ENCODE measurements at places on chromosomes 5 and 9. TPM values are rescaled to one million over a fixed set of nuclear protein-coding genes. Genes with fewer than 3 reads are reported as not detected.
A peak's percentile ranks its signal among the peaks of the same experiment; 100 is the strongest.

DNA sequence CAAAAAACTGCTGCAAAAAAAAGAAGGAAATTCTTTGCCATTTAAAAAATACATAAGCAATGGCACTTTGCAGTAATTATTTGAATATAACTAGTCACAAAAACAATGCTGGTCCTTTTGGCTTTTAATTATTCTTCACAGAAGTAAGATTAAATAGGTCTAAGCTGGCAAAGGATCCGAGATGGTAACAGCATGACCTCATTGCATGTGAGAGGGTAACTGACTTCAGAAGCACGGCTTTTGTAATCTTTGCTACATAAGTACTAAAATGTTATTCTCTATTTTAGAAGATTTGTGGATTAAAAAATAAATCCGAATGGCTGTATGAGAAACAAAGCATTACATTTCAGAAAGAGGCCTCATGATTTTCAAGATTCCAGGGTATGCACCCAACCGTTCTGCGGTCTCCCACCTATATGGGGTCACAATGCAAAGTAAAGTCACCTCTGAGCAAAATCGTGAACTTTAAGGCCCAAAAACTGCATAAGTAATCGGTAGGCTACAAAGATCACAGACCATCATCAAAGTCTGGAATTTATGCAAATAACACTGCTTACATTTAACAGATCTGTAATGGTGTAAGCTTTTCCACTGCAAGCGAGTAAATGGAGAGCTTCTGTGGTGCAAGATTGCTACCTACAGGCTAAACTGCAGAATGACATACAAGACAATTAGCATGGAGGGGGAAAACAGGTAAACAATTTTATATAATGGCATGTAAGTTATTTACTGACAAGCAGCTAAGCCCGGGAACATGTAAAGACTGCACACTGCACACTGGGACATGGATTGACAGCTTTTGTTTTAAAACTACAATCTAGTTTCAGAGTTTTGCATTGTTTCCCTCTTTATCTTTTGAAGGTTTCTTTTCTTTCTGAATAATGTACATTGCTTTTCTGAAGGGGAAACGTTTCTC is 231.6 kb downstream of the SLF1 start:
- DNase-seq, result peak; percentile 67

- peak; percentile 74 for DNase-seq
Observed at GRCh38 chr5:317086-317811, 4.3 kb upstream of the AHRR start.

- DNase-seq, result peak; percentile 69
Observed at GRCh38 chr5:89036704-89037489, 153.9 kb upstream of the MEF2C start.

GRCh38 chr9:127163409-127163808 is 41.0 kb upstream of the ANGPTL2 start:
- peak; percentile 70 for DNase-seq

DNA sequence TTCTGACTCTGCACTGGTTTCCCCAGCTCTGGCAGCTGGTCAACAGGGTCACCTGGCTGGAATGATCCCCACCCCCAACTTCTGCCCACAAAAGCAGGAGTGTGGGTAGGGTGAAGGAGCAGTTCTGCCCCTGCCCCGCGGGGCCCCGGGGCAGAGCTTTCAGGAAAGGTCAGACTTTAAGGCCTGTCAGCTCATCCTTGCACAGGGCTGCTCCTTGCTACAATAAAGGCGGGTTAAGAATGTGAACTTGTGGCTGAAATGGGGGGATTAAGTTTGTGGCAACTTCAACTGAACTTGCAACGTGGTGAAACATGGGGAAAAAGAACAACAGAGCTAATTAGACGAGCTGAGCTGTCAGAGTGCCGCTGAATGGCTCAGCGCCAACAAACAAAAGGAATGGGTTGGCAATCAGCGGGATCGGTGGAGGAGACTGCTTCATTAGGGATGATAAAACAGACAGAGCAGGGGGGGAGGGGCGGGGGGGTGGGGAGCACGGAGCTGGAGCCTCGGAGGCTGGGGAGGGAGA is 50.8 kb downstream of the CRB2 start:
- DNase-seq, result no peak

- no peak for DNase-seq
Observed at GRCh38 chr5:178471711-178472110, 118.5 kb downstream of the COL23A1 start.

- DNase-seq, result no peak
Observed at GRCh38 chr9:4344946-4345345, 45.1 kb upstream of the GLIS3 start.

Gene TAF11L10
- total RNA-seq, result not detected

- DNase-seq, result peak; percentile 68
Observed at GRCh38 chr9:125374443-125375309, 113.0 kb downstream of the GAPVD1 start.

- no peak for DNase-seq
Observed at GRCh38 chr9:131307974-131308373, 18.5 kb downstream of the PLPP7 start.

Gene EXD3
- total RNA-seq, result 10.4 TPM

- DNase-seq, result no peak
Observed at GRCh38 chr5:40738502-40738901, 17.3 kb downstream of the TTC33 start.

Gene EMB
- not detected for total RNA-seq

- no peak for DNase-seq
Observed at GRCh38 chr5:73640861-73641320, 14.9 kb downstream of the ARHGEF28 start.

DNA sequence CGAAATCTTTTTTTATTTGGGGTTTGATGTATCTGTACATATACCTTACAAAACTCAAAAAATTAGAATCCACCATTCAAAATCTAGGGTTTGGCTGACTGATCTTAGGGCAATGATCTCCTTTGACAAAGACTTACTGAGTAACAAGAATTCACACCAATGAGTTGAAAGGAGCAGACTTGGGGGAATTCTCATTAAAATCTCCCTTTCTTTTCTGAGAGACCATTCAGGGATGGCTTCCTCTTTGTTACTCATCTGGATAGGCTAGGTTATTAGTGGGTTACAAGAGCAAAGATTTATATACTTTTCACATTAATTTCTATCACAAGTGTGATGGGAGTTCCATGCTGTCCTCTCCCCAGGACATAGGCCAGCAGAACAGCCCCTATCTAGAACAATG is 661.0 kb downstream of the KCTD16 start:
- no peak for DNase-seq

- no peak for DNase-seq
Observed at GRCh38 chr5:42595597-42595996, 161.0 kb upstream of the CCDC152 start.

GRCh38 chr5:148499452-148499851 is 115.7 kb downstream of the FBXO38 start:
- no peak for DNase-seq

Gene CDKN2B
- 9.2 TPM for total RNA-seq

Gene CTNND2
- total RNA-seq, result not detected

DNA sequence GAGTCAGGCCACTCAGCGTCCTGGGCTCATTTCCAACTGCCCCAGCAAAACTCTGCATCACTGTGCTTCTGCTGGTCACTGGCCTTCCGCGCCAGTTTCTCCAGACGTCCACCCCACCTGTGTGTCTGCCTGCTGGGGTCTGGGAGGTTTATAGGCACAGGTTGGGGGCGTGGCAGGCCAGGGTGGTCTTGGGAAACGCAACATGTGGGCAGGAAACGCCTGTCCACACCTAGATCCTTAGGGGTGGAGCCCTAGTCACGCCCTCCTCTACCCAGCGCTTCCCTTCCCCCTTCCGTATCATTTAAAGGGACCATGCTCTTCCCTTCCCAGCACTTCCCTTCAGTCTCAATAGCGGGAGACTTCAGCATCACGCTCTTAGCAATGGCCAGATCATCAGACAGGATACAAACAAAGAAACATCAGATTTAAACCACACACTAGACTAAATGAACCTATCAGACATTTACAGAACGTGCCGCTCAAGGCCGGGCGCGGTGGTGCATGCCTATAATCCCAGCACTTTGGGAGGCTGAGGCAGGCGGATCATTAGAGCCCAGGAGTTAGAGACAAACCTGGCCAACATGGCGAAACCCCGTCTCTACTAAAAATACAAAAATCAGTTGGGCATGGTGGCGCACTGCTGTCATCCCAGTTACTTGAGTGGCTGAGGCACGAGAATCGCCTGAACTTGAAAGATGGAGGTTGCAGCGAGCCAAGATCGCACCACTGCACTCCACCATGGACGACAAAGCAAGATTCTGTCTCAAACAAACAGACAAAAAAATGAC is 11.8 kb upstream of the BTNL9 start:
- DNase-seq, result no peak

- no peak for DNase-seq
Observed at GRCh38 chr9:128704356-128704670, 2.0 kb downstream of the PKN3 start.

Gene DOCK8
- total RNA-seq, result 0.13 TPM

DNA sequence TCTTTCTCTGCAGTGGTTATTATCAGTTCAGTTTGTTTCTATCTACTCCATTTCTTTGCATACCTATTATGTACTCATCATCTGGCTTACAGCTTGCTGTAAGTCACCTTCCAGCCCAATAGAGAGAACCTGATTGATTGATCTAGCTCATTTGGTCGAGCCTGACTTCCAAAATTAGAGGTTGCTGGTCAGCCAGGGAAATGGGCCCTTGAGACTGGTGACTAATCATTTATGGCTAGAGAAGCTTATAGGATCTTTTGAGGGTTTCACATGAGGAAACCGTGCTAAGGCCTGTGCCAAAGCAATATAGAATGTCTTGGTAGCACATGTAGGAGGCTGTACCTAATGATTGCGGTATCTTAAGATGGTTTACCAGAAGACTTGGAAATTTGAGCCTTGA is 5.8 kb downstream of the SREK1 start:
- no peak for DNase-seq

Gene CATSPER3
- total RNA-seq, result 0.14 TPM

Gene ADGRD2
- total RNA-seq, result not detected

DNA sequence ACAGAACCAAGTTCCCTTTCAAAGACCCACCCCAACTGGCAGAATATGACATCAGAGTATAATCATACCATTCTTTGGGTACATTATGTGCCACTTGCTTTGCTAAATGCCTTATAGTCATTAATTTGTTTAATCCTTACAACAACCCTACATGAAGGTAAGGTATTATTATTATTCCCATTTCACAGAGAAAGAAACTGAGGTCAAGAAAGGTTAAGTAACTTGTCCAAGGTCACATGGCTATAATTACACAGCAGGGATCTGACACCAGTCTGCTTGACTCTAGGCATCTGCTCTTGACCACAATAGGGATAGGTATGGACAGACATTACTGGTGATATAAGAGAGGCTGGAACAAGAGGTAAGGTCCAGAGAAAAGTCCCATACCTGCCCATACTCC is 1.2 kb downstream of the FCHSD1 start:
- DNase-seq, result no peak

GRCh38 chr9:5569409-5569808 is 59.1 kb downstream of the PDCD1LG2 start:
- no peak for DNase-seq

Gene PAEP
- not detected for total RNA-seq

DNA sequence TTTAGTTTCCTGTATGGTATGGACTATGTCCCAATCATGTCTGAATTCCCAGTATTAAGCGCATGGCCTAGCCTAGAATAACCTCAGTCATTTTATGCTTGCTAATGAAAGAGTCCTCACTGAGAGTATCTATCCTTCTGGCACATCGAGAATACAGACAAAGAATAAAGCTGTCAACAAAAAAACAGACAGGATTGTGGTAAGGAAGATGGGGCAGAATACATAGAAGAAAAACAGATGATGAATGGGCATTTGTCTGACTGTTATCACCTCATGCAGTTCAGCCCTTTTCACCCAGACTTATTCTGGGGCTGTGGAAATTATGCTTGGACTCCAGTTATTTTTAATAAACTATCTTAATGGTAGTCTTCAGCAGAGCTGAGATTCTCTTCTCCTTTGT is 363.8 kb upstream of the TNC start:
- no peak for DNase-seq

DNA sequence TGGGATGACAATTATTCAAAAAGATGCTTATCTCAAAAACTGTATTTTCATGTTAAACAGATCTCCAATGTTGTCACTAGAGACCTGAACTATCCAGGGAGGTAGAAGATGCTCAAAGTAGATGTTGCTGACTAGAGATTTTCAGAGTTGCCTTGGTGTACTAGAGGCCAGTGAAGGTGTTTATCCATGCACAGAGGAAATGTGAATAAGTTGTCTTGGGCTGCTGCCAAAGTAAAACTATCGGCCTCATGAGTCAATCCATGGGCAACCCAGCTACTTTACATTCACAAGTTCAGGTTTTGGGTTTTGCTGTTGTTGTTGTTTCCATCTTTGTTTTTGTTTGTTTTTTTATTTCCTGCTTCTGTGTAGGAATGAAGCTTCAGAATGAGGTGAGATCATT is 141.1 kb upstream of the RANBP3L start:
- DNase-seq, result peak; percentile 33

Gene OMD
- not detected for total RNA-seq

Gene NCS1
- total RNA-seq, result 96.5 TPM

Gene FAM221B
- not detected for total RNA-seq

DNA sequence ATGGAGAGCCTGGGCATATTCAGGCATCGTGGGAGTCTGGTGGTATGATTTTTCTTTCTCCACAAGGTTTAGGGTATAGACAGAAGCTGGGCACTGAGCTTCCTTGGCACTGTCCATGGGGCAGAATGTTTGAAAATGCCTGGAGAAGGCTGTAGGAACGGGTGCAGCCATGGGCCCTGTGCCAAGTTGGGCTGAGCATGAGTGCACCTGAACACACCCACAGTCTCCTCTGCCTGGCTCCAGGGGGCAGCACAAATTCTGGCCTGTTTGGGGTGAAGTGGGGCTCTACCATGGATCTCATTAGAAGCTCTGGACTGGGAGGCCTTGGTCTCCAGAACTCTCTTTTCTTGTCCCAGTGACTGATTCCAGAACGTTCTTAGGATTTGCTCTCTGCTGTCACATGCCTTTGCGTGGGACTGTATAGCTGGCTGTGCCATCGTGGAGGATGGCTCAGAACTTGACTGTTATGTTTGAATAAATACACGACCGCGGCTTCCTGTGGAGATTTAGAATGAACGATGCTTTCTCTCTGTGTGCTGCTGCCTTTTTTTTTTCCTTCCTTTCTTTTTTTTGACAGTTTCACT is 229.8 kb downstream of the FANCC start:
- DNase-seq, result peak; percentile 7

DNA sequence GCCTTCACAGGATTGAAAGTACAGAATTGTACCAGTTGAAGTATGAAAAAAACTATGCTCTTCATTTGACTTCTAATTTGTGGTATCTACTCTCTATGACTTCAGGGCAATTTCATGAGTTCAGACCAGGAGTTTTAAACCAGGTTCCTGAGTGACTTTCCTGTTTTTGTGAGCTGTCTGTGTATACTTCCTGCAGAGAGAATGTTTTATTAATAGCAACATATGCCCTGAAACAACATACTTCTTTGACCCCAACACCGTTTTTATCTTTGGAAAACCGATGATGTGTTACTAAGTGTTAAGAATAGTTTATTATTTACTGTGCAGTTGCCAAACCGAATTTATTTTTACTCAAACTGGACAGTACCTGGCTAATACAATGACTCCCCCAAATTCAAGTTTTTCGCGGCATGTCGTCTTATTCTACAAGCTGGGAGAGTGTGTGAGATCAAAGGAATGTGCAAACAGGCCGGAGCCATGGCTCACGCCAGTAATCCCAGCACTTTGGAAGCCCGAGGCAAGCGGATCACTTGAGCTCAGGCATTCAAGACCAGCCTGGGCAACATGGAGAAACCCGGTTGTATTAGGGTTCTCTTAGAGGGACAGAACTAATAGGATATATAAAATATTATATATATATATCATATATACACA is 58.7 kb upstream of the ERBIN start:
- DNase-seq, result peak; percentile 44

GRCh38 chr5:83946516-83946915 is 225.9 kb upstream of the HAPLN1 start:
- no peak for DNase-seq

Data from HFFc6 (cell line).